Prostate gland (tissue), 2 donors: ENCODE measurements at places on chromosomes 7 and 10.

GRCh38 chr10:6624392-6624791 is 44.3 kb upstream of the PRKCQ start:
- no peak for DNase-seq
- H3K4me3 ChIP-seq, result no peak overlapping the region
- H3K4me1 ChIP-seq, result no peaks in the 10 kb centered on the region
- no peaks in the 10 kb centered on the region for H3K36me3 ChIP-seq

DNA sequence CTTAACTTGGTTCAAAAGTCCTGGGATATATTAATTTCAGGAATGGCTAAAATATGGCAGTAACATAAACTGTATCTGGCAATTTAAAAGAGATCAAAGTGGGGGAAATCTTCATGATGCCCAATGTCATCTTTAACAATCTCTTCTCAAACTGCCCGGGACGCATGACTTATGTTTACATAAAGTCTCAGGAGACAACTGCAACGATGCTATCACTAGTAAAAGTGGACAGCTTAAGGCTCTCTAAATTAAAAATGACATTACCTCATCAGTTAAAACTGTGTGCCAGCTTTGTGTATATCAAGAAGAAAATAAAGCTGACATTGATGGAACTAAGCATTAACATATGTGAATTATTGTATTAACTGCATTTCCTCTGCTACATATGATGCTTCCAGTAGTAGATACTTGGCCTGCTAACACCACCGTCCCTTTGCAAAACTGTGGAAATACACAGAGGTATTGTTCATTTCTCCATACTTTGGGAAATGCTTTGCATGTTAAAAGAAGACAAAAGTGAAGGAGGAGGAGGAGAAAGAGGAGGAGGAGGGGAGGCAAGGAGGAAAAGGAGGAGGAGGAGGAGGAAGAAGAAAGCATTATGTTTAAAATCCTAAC is 62.4 kb downstream of the NRP1 start:
- H3K27me3 ChIP-seq, result no peaks in the 10 kb centered on the region
- DNase-seq, result no peak
- no peaks in the 10 kb centered on the region for H3K36me3 ChIP-seq
- H3K27ac ChIP-seq, result no peak overlapping the region
- peaks cover 4% of the 10 kb centered on the region for H3K4me1 ChIP-seq

DNA sequence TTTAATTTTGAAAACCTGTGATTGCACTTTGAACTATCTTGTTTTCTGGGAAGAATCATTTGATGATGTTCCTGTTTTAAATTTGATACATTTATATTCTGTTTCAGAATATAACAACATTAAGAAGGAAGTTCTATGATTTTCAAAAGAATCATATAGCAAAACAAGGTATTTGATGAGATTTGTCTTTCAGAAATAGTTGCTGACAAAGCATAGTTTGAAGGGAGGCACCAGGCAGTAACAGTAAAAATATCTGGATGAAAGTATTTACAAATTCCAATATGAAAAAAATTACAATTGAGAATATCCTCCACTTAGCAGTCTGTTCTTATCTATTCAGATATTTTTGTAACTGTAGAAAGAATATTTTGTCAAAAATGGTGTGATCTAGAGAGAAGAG is 266.1 kb upstream of the CSTF2T start:
- no peaks in the 10 kb centered on the region for H3K27me3 ChIP-seq
- no peak for DNase-seq
- H3K4me3 ChIP-seq, result no peak overlapping the region
- H3K4me1 ChIP-seq, result no peaks in the 10 kb centered on the region
- no peak overlapping the region for H3K27ac ChIP-seq

GRCh38 chr10:17216217-17216900 is 11.7 kb upstream of the VIM start:
- H3K4me3 ChIP-seq, result no peak overlapping the region
- H3K27me3 ChIP-seq, result no peaks in the 10 kb centered on the region
- H3K27ac ChIP-seq, result no peak overlapping the region

- no peak overlapping the region for H3K4me3 ChIP-seq
- H3K27ac ChIP-seq, result no peak overlapping the region
- H3K4me1 ChIP-seq, result no peaks in the 10 kb centered on the region
- no peaks in the 10 kb centered on the region for H3K36me3 ChIP-seq
- DNase-seq, result no peak
- no peaks in the 10 kb centered on the region for H3K27me3 ChIP-seq
Observed at GRCh38 chr7:40498924-40499510, 364.2 kb downstream of the SUGCT start.
